ENCODE measurements at places on chromosomes 4 and X.

- DNase-seq, result no peak
Measured at GRCh38 chr4:100510551-100510950, 7.3 kb downstream of the EMCN start.

DNA sequence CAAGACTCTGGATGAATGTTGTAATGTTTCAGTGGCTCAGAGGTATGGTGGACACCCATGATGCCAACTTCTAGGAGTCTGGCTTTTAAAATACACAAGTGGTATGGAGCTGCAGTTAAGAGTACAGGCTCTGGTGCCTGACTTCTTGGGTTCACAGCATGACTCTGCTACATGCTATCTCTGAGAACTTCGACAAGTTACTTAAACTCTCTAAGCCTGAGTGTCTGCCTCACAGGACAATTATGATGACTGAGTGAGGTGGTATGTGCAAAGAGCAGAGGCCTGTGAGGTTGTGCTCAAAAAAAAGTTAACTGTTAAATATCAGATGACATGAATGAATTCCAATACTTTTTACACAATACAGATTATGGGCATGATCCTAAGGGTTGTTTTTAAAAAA, 90.9 kb upstream of the SRD5A3 start:
- no peak for DNase-seq

- no peak for DNase-seq
Measured at GRCh38 chrX:20284992-20285391, 18.3 kb upstream of the RPS6KA3 start.

DNA sequence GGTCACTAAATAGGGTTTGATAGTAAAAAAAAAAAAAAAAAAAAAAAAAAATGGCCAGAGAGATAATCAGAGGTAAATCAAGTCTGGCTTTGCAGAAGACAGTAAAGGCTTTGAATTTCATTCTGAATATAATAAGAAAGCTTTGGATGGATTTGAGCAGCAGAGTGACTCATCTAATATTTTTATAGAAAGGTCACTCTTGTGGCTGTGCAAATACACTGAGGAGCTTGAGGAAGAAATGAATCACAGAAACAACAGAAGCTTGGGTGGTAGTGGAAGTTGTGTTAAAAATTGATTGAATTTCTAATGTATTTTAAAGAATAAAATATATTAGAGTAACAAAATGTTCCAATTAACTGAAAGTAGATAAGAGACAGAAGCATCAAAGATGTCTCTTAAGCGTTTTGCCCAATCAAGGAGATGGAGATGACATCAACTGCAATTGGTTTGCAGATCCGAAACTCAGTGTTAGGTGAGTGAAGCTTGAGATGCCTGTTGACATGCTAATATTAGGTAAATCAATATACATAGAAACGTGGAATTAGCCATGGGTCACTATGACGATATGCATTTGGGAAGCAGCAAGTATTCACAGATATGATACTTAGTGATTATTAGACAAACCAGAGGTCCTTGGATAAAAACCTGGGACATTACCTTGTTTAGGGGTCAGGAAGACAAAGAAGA, 280.5 kb downstream of the GPM6A start:
- no peak for DNase-seq

GRCh38 chr4:25089051-25089763, 58.5 kb upstream of the LGI2 start:
- no peak for DNase-seq

- no peak for DNase-seq
Measured at GRCh38 chr4:183455431-183456195, 11.2 kb downstream of the CDKN2AIP start.

GRCh38 chrX:25003066-25003849, 12.5 kb downstream of the ARX start:
- no peak for DNase-seq

GRCh38 chrX:81120258-81120935, 81.3 kb downstream of the HMGN5 start:
- no peak for DNase-seq

DNA sequence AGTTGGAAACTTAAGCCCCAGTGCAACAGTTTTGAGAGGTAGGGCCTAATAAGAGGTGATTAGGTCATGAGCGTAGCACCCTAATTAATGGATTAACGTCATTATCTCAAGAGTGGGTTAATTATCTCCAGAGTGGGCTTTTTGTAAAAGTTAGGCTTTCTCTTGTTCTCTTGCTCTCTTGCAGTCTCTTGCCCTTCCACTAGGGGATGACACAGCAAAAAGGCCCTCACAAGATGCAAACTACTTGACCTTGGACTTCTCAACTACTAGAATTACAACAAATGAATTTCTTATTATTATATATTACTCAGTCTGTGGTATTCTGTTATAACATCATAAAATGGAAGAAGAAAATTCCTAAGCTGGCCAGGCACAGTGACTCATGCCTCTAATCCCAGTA, 22.1 kb upstream of the NDST3 start:
- DNase-seq, result no peak

DNA sequence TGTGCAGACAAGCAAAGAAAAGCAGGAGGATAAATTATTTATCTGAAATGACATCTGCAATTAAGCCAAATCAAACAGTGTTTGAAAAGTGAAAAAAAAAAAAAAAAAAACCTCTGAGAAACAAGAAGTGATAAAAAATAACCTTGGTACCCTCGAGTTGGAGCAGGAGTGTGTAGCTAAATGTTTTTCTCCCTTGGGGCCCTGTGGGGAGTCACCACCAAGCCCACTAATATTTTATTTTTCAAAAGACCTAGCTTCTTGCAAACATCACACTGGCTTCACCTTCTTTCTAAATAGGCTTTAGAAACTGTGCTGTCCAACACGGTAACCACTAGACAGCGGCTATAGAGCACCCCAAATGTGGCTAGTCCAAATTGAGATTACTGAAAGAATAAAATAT, 47.7 kb downstream of the SNX25 start:
- no peak for DNase-seq

DNA sequence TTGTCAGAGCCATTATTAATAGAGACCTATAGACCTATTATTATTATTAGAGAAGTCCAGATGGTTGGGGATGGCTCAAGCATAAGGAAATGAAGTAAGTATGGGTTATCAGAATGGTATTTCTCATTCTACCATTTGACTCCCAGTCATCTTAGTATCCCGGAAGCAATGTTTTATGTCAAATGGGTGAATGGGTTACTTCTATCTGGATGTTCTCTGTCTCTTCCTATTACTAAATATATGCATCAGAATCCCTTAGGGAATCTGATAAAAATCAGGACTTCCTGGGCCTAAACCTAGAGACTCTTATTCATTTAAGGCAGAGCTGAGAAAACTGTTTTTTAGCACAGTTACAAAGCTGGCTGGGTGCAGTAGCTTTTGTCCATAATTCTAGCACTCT, 149.9 kb downstream of the SLC10A7 start:
- no peak for DNase-seq

GRCh38 chr4:85725721-85726170, 250.8 kb downstream of the ARHGAP24 start:
- no peak for DNase-seq

All from NCI-H1436 (cell line).